ENCODE measurements at places on chromosomes 2 and 18. TPM values are rescaled to one million over a fixed set of nuclear protein-coding genes. Genes with fewer than 3 reads are reported as not detected.

The RNF152 gene
- total RNA-seq, result 14.7 TPM

The TMEM247 gene
- not detected for total RNA-seq

The HOXD1 gene
- not detected for total RNA-seq

The RTP5 gene
- total RNA-seq, result not detected
